Coronary artery (tissue), 2 donors: ENCODE measurements at places on chromosomes 4 and X.

GRCh38 chr4:33088713-33089112 lies 2368.5 kb downstream of the PCDH7 start:
- no peak for DNase-seq

- no peak for DNase-seq
Measured at GRCh38 chr4:83855044-83855443, 319.1 kb downstream of the GPAT3 start.

GRCh38 chrX:2631743-2632532 lies 59.2 kb upstream of the CD99 start:
- DNase-seq, result no peak

DNA sequence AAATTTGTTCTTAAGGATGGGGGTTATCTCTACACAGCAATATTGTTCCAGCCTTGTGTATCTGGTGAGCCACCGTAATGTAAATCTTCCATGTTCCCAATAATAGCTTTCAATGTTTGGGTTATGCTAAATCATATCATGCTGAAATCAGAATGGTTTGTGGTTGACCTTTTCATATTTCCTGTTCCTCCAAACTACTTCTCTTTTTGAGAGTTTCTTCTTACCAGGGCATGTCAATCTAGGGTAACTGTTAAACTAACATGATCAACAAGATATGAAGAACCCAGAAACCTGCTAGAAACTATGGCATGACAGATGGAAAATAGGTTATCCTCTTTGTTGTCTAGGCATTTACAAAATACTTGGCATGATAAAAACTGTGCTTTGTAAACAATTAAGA lies 22.0 kb downstream of the TNMD start:
- no peak for DNase-seq

GRCh38 chr4:15402974-15403373 lies 24.9 kb upstream of the C1QTNF7 start:
- no peak for DNase-seq

GRCh38 chr4:86482306-86483172 lies 111.6 kb upstream of the PTPN13 start:
- no peak for DNase-seq

GRCh38 chr4:20253283-20253734 lies 1.6 kb downstream of the SLIT2 start:
- no peak for DNase-seq

GRCh38 chr4:26884026-26884425 lies 23.4 kb downstream of the STIM2 start:
- DNase-seq, result no peak

DNA sequence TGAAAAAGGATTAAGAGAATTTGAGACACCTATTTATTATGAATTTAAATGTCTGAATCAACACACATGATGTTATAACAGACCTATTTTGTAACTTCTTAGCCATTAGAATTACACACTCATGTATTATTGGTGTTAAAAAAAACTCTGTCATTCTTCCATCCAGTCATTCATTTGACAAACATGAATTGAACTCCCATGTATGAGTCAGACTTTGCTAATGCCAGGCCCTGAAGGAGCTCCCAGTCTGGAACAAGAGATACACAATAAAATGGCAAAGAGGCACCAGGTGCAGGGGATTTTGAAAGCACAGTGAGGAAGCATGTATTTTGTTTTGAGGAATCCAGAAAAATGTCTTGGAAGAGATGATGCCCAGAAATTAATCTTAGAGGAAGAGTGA lies 87.7 kb upstream of the EFHC2 start:
- no peak for DNase-seq

- peak; percentile 91 for DNase-seq
Measured at GRCh38 chrX:20266810-20267606, at the start of gene RPS6KA3. TSS of gene RPS6KA3 (minus strand) at chrX:20266909. CDS start at chrX:20266632, 277 bp downstream.

- DNase-seq, result no peak
Measured at GRCh38 chr4:163331629-163332376, 593 bp downstream of the NPY1R start.

GRCh38 chr4:137378393-137378792 lies 153.9 kb downstream of the PCDH18 start:
- no peak for DNase-seq

DNA sequence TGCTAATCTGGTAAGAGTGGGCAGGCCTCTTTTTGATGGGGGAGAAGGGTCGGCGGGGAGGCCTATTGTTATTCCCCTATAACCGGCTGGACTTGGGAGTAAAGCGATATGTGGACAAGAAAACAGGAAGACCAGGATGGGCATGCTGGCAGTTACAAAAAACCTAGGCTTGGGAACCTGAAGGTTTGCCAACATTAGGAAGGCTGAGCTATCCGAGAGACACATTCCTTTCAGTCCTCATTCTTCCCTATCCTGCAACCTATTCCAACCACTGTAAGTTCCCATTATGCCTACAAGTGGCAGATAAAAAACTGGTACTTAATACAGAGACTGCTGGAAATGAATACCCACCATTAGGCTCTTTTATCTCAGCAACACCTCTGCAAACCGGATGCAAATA lies 32.4 kb upstream of the CT47C1 start:
- no peak for DNase-seq

DNA sequence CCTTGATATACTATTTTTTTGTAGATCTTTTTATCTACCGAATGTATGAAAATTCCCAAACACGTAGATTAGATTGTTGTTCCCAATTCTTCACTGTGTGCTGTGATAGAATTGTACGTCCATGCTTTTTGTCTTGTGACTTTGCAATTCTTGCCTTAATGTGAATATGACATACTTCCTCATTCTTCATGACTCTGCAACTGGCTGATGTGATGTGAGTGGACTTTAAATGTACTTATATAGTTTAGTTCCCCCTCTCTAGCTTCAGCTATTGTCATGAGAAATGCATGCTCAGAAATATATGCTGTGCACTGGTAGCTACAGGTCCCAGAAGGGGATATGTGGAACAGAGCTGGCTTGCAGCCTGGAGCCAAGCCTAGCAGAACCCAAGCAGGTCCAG lies 89.4 kb downstream of the FTHL17 start:
- DNase-seq, result no peak

DNA sequence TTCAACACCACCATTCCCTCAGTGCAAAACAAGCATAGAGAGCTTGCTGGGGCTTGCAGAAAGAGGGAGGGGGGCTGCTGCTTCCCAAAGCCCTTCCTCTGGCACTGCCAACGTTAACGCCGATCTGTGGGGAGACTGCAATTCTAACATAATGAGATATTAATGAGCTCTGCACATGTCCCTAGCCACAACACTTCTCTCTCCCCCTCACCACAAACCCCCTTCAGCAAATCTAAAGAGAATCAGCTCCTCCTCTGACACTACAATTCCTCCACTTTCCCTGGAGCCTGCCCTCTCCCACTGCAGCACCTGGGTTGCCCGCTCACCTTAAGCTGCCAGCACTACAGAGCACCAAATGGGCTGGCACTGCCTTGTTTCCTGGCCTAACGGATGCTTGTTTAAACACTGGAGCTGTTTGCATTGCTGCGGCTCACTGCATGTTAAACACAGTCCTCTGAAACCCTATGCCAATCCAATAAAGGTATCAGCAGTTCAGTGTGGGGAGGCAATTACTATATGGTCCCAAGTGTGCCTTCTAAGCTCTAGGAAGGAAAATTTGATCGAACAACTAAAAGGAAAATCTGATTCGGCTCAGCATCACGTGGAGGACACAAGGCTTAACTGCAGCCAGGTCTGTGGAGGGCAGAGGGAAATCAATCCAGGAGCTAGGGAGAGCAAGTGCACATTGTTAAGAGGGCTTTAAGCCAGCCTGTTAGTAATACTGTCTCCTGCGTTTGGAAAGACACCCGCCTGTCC lies 232.4 kb downstream of the MAML3 start:
- no peak for DNase-seq

GRCh38 chr4:44535981-44536380 lies 87.4 kb upstream of the KCTD8 start:
- no peak for DNase-seq

GRCh38 chr4:66160606-66161005 lies 490.3 kb upstream of the EPHA5 start:
- DNase-seq, result no peak

GRCh38 chr4:156954587-156954986 lies 17.0 kb downstream of the PDGFC start:
- DNase-seq, result no peak

GRCh38 chrX:54288277-54288676 lies 69.6 kb downstream of the WNK3 start:
- no peak for DNase-seq

- DNase-seq, result no peak
Measured at GRCh38 chrX:110532581-110532931, 173.9 kb downstream of the RTL9 start.
